B cell (primary cell): ENCODE measurements at places on chromosomes 7 and 10. TPM values are rescaled to one million over a fixed set of nuclear protein-coding genes. Genes with fewer than 3 reads are reported as not detected.
A peak's percentile ranks its signal among the peaks of the same experiment; 100 is the strongest.

DNA sequence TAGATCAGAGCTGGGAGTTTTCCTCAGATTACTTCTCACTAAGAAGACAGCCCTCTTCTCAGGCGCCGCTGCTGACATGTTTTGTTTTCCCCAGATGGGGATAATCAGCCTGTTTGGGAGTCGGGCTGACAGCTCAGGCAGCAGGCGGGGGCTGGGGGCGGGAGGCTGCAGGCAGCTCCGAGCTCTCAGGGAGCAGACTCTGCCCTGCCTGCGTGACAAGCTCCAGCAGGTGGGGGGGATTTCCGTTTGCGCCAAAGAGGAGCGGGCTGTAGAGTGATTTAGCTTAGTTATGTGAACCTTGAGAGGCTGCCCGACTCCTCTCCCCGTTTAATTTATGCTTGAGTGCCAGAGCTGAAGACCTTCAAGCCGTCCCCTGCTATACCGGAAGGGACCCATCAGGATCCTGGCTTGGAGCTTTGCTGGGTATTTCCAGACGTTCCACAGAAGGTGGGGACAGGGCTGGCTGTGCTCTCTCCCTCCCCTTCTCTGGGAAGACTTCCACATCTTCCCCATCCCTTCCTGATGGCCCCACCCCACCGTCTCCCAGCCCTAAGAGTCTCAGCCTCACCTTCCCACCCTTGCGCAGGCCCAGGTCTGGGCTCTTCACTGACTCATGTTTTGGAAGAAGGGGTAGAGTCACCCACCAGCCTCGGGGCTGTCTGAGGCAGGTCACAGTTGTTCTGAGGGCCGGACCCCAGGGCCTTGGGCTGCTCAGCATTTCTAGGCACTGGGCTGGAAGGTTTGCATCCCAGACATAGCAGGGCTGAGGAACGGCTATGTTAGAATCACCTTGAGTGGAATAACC is 24.7 kb upstream of the ADCYAP1R1 start:
- H3K36me3 ChIP-seq: no peaks in the 10 kb centered on the region
- peaks cover 3% of the 10 kb centered on the region for H3K27me3 ChIP-seq
- DNase-seq: no peak
- H3K4me3 ChIP-seq: no peak overlapping the region

DNA sequence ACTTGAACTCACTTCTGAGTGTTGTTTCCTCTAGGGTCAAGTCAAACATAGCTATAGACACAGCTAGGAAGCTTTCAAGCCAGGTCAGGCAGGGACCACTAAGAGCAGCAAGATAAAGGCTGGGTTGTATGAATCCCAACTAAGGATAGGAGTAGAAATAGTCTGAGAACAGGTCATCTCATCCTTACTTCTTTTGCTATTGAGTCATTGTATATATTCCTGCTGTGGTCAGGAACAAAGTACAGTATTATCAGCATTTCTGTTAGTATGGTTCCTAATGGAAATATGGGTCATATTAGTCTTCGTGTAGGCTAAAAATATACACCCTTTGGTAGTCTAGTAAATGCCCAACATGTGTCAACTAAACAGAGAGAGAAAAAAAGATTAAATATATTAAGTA is 145.3 kb downstream of the BTAF1 start:
- H3K4me1 ChIP-seq: no peaks in the 10 kb centered on the region
- no peaks in the 10 kb centered on the region for H3K27me3 ChIP-seq
- no peak overlapping the region for H3K27ac ChIP-seq
- no peak for DNase-seq
- H3K36me3 ChIP-seq: no peaks in the 10 kb centered on the region
- no peak overlapping the region for H3K4me3 ChIP-seq

- no peak overlapping the region for H3K4me3 ChIP-seq
- H3K27me3 ChIP-seq: no peaks in the 10 kb centered on the region
- peaks cover 3% of the 10 kb centered on the region for H3K36me3 ChIP-seq
- no peak overlapping the region for H3K27ac ChIP-seq
- H3K4me1 ChIP-seq: no peaks in the 10 kb centered on the region
Measured at GRCh38 chr7:155684543-155684942, 40.1 kb downstream of the RBM33 start.

GRCh38 chr7:18177129-18177814 is 149.6 kb upstream of the PRPS1L1 start:
- no peak for DNase-seq
- H3K4me3 ChIP-seq: no peak overlapping the region
- peaks cover 20% of the 10 kb centered on the region for H3K4me1 ChIP-seq
- H3K27me3 ChIP-seq: no peaks in the 10 kb centered on the region

DNA sequence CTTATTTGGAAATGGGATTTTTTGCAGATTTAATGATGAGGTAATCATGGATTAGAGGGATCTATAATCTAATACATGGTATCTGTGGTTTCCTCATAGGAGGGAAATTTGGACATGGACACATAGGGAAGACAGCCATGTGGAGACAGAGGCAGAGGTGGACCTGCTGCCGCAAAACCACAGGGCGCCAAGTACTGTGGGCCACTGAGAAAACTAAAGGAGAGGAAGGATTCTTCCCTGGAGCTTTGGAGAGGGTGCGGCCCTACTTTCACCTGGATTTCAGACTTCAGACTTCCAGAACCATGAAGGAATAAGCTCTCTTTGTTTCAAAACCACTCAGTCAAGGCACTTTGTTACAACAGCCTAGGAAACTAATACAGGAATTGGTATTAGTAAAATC is 149.4 kb upstream of the AKR1E2 start:
- H3K4me1 ChIP-seq: no peaks in the 10 kb centered on the region
- no peak overlapping the region for H3K27ac ChIP-seq
- no peaks in the 10 kb centered on the region for H3K27me3 ChIP-seq
- no peak for DNase-seq

DNA sequence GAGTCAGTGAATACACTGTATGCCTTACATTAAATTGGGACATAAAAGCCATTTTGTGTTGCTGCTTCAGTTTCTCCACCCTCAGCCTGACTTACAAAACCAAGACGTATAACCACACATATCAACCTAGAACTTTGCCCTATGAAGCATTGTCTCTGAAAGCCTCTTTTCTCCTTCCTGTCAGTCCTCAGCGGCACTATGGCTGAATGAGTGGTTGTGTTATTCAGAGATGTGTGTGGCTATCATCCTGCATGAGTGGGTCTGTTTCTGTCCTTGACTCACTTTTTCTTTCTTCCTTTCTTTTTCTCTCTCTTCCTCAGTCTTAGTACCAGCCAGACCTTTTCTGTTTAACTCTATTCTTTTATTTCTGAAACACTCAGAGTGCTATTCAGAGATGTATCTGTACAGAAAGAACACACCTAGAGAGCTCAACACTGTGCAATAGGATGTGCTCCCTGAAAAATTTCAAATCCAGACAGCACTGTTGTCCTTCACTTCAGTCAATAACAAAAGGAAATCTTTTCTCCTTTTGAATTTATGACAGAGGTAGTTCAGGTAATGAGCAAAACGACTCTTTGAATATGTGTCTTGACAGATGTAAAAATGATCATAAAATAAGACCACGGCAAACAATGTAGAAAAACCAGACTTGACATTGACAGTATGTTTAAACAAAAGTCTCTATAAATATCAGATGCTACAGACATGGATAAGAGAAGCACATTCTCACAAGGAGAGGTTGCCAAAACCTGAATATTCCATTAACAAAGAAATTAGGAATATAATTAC is 163.3 kb upstream of the FEZF1 start:
- no peaks in the 10 kb centered on the region for H3K36me3 ChIP-seq
- no peak overlapping the region for H3K27ac ChIP-seq
- no peaks in the 10 kb centered on the region for H3K27me3 ChIP-seq

GRCh38 chr10:101258179-101258885 is 29.1 kb upstream of the LBX1 start:
- peaks cover 10% of the 10 kb centered on the region for H3K27me3 ChIP-seq
- H3K4me3 ChIP-seq: no peak overlapping the region
- no peak for DNase-seq

GRCh38 chr7:76155938-76156337 is 45.8 kb upstream of the SRRM3 start:
- no peak for DNase-seq
- no peaks in the 10 kb centered on the region for H3K27me3 ChIP-seq
- H3K4me3 ChIP-seq: no peak overlapping the region

DNA sequence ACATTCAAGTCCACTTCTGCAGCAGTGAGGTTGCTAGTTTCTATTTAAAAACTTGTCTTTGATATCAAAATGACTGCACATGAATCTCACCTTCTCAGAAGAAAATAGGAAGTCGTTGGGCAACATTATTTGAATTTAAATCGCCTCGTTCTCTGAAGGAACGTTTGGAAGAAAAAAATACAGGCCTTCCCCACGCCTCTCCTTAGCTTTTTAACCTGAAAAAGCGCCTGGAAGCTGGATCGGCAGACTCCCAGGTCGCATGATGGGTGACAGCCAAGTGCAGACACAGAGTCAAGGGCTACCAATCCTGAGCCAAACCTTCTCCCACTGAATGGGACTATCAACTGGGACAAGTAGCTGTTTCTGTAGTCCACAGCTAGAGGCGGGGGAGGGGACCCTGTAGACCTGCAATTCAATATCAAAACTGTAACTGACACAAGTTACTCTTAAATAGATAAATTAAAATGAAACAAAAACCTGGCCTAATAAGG is 2.2 kb downstream of the FAM53B start:
- no peaks in the 10 kb centered on the region for H3K36me3 ChIP-seq
- H3K4me3 ChIP-seq: peak overlapping the region; percentile 66
- peaks cover 54% of the 10 kb centered on the region for H3K4me1 ChIP-seq
- DNase-seq: peak; percentile 63

GRCh38 chr7:132580717-132581285 is 4.5 kb upstream of the PLXNA4 start:
- no peaks in the 10 kb centered on the region for H3K4me1 ChIP-seq
- peak; percentile 31 for DNase-seq
- H3K36me3 ChIP-seq: no peaks in the 10 kb centered on the region
- no peak overlapping the region for H3K4me3 ChIP-seq
- no peak overlapping the region for H3K27ac ChIP-seq

DNA sequence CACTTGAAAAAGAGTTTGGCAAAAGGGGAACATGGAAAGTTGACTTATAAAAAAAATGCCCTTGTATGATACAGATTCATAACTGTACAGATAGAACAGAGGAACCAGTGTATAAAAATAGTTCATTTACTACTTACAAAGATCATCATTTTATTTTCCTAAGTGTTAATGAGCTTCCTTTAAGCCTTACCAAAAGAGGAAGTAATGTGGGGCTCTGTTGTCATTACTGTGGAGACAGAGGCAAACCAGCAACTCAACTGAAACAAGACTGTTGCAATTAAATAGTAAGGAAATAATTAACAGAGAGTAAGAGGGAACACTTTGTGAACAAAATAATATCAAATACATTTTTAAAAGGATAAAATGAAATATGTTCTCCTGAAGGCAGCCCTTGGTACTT is 526.2 kb upstream of the ADARB2 start:
- peaks cover 4% of the 10 kb centered on the region for H3K4me1 ChIP-seq
- no peaks in the 10 kb centered on the region for H3K27me3 ChIP-seq
- no peaks in the 10 kb centered on the region for H3K36me3 ChIP-seq
- H3K4me3 ChIP-seq: no peak overlapping the region
- no peak overlapping the region for H3K27ac ChIP-seq

GRCh38 chr10:113879691-113880090 is 25.2 kb downstream of the NHLRC2 start:
- peak overlapping the region; percentile 47 for H3K27ac ChIP-seq
- H3K36me3 ChIP-seq: peaks cover 13% of the 10 kb centered on the region
- DNase-seq: no peak

GRCh38 chr7:19405541-19405940 is 260.3 kb upstream of the FERD3L start:
- no peaks in the 10 kb centered on the region for H3K36me3 ChIP-seq
- no peaks in the 10 kb centered on the region for H3K4me1 ChIP-seq
- H3K27ac ChIP-seq: no peak overlapping the region
- H3K27me3 ChIP-seq: no peaks in the 10 kb centered on the region
- DNase-seq: no peak

DNA sequence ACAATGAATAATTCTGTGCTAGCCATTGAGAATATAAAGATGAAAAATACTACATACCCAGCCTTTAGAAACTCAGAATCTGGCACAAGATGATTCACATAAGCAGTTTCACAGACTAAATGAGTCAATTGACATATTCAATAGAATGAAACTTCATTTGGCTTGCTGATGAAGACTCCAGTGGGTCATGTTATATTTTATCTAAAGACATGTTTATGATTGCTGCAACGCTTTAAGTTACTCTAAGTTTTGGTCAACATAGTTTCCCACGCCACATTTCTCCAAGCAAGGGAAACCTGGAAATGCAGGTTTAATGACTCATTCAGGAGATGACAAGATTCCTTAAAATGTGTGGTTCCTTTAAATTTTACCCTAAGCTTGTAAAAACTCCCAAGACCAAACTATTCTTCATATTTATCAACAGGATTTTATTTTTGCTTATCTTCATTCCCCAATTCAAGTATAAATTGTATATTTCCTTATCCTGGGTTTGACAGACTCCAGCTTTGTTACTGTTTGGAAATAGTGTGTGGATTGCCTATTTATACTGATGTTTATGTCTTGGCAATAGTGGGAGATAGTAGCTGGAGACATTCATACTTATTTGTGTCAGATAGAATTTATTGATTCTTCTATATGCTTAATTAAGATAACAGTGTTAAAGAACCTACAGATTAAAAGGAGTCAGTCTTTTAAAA is 6.6 kb downstream of the SEMA3A start:
- H3K4me1 ChIP-seq: no peaks in the 10 kb centered on the region
- no peaks in the 10 kb centered on the region for H3K36me3 ChIP-seq
- H3K4me3 ChIP-seq: no peak overlapping the region
- no peak overlapping the region for H3K27ac ChIP-seq
- H3K27me3 ChIP-seq: no peaks in the 10 kb centered on the region

GRCh38 chr7:118148930-118149329 is 35.0 kb upstream of the LSM8 start:
- no peak for DNase-seq
- no peaks in the 10 kb centered on the region for H3K4me1 ChIP-seq
- no peak overlapping the region for H3K27ac ChIP-seq
- H3K36me3 ChIP-seq: no peaks in the 10 kb centered on the region
- H3K27me3 ChIP-seq: no peaks in the 10 kb centered on the region

GRCh38 chr7:77747718-77748117 is 50.5 kb downstream of the TMEM60 start:
- peaks cover 35% of the 10 kb centered on the region for H3K36me3 ChIP-seq
- H3K4me1 ChIP-seq: peaks cover 3% of the 10 kb centered on the region
- DNase-seq: no peak
- no peak overlapping the region for H3K27ac ChIP-seq
- no peak overlapping the region for H3K4me3 ChIP-seq

DNA sequence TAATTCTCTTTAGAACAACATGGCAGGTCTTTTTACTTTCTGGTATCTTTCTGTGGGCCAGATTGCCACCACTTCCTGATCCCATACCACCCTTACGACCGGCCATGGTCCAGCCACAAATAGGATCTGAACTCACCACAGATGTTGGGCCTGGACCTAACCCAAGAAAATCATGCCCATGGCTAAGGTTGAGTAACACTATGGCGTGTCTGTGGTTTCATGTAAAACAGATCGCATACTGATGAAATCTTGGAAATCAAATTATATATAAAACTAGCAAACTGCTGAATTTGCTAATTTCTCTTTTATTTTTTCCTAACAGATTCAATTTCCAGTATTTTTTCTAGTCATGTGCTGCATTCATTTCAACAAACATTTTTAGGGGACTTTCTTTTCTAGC is 77.2 kb downstream of the CH25H start:
- H3K36me3 ChIP-seq: no peaks in the 10 kb centered on the region
- H3K27ac ChIP-seq: no peak overlapping the region
- H3K4me3 ChIP-seq: no peak overlapping the region
- DNase-seq: no peak
- H3K27me3 ChIP-seq: no peaks in the 10 kb centered on the region

COL17A1 gene
- total RNA-seq: not detected in 2 replicates

SLC26A5 gene
- not detected in 2 replicates for total RNA-seq

FKBP6 gene
- not detected in 2 replicates for total RNA-seq

POLR2J2 gene
- 53.0 and 61.1 TPM in 2 replicates for total RNA-seq

AOAH gene
- 4.7 and 5.0 TPM in 2 replicates for total RNA-seq

ARMC10 gene
- total RNA-seq: 24.2 and 28.0 TPM in 2 replicates

EFCAB10 gene
- total RNA-seq: not detected in 2 replicates

DEPP1 gene
- total RNA-seq: not detected in 2 replicates
